ENCODE measurements at places on chromosomes 6 and 20.

- DNase-seq: no peak
Observed at GRCh38 chr20:47506850-47507249, 5.2 kb downstream of the NCOA3 start.

GRCh38 chr6:161100072-161100471 is 108.5 kb downstream of the MAP3K4 start:
- DNase-seq: no peak

DNA sequence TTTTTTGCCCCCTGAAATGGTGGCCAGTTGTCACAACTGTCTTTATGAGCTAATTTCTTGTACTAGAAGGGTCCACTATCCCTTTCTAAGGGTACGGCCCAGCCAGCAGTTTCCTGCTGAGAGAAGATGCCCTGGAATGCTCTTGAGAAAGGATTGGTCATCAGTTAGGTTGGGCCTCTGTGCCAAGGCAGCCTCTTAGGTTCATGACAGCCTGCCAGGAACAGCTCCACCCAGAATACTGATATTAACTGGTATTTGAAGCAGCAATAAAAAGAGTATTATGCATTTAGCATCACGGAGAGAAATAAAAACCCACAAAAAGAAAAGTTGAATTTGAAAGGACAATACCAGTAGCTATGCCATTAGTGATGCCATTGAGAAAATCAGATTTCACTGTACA is 9.0 kb upstream of the HINT3 start:
- no peak for DNase-seq

DNA sequence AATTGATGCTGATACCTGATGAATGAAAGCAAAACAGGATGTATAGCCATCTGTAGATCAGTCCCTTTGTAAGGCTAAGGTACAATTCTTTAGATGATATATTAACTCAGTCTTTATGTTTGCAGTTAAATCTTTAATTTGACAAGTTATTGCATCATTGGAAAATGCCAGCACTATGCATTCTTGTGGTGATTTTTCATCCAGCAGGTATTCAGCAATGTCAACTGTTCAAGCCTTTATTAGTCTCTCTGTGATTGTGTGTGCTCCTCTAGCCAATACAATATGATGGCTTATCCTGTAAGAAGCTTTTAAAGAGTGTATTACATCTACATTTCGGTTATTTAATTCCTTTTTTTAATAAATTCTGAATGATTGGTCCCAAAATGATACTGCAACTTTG is 34.3 kb downstream of the HLA-DMB start:
- DNase-seq: no peak

GRCh38 chr6:117344444-117345291 is 79.3 kb downstream of the VGLL2 start:
- no peak for DNase-seq

GRCh38 chr6:79802657-79803300 is 144.6 kb downstream of the ELOVL4 start:
- no peak for DNase-seq

DNA sequence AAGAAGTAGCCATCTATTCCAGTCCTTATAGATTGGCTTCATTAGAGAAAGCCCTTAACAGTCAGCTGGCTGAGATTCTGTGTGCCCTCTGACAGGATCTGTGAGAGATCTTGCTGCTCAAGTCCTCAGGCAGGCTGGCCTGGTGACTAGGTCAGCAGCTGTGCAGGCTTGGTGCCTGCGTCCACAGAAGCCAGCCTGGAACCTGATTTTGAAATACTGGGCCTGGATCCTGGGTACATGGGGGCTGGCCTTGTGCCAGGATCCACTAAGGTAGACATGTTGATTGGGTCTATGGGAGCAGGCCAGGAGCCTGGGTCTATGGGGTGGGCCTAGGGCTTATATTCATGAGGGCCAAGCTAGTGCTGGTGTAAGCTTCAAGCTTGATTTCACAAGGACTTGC is 381.8 kb upstream of the MARCKS start:
- DNase-seq: no peak

DNA sequence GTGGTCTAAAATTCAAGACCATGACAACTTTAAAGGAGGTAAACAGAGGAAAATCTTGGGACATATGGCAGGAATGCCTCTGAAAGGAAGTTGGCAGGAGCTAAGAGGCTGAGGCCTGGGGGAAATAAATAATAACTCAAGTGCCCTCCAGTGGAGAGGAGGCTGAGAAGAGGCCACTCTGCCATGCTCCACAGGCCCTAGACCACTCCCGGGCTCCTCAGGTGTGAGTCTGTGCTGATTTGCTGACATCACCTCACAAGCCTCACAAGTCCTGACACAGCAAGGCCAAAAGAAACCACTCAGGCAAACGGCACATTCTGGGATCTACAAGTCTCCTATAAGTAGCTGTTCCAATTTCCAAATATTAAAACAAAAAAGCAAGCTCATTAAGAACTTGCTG is 91.0 kb upstream of the RIPOR2 start:
- no peak for DNase-seq

- DNase-seq: no peak
Observed at GRCh38 chr6:63813566-63814120, 178.0 kb downstream of the PHF3 start.

- DNase-seq: no peak
Observed at GRCh38 chr6:55528624-55529023, 50.4 kb downstream of the HMGCLL1 start.

- DNase-seq: no peak
Observed at GRCh38 chr20:57326667-57327455, 2.7 kb upstream of the SPO11 start.

DNA sequence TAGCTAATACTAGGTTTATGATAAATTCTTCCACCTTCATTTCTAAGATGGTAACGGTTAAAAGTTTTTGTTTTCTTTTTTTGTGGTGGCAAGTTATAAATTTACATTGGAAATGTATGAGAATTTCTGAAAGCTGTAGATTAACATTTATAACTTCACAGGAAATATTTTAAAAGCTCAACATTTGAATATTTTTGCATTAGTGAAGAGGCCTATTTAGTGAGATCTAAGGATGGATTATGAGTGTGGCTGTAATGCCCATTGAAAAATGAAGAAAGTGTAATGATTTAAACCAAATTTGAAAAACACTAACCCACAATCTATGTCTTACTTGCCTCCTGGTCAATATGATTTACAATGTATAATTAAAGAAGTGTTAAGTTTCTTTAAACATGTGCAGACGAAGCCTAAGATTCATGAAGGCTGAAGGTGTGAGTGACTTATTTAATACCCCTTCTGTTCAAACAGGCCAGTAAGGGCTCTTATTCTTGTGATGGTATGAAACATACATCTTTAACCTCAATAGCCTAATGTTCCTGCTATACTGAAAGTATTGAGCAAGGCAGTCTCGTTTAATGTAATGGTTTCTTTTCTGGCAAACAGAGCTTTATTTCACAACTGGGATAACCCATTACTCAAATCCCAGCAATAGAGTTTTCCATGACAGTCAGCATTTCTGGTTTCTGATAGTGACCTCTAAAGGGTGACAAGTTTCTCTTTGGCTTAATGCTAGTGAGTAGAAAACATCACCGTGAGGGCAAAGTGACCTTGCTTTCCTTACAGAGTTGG is 13.2 kb downstream of the HDGFL1 start:
- no peak for DNase-seq

DNA sequence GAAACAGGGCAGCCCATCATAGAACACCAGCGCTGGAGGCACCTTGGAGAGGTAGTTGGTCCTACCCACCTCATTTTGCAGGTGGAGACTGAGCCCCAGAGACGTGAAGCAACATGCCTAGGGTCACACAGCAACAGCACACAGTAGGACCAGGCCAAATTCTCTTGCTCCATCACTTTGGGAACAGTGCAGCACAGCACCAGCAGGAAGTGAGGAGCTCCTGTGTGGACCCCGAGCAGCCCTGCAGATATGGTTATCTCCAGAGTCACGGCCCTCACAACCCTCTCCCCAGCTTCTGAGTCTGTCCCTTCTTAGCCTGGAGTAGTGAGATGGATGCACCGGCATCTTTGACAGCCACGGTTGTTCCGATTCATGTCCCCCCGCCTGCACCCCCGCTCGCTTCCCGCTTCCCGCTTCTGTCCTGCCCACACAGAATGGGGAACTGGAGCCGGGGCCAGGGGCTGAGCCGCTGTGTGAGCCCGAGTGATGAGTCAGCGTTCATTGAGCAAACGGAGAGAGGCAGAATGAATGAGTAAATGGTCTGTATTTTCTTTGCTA is 72.6 kb upstream of the DUSP22 start:
- DNase-seq: no peak

DNA sequence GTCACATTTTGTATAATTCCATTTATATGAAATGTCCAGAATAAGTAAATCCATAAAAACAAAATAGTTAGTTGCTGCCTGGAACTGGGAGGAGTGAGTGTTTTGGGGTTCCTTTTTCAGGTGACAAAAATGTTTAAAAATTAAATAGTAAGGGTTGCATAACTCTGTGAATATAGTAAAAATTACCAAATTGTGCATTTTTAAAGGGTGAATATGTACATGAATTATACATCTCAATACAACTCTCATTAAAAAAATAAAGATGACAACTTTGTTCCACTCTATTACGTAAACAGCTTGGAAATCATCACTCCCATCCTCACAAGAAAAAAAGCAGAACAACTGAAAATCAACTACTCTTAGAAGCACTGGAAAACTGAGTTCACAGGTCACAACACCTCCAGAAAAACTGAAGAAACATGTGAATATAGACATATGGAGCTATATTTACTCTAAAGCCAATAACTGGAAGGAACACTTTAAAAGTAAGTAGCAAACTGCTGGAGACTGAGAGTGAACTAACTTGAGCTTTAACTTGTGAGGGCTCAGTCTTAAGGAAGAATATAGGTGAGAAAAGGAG is 40.0 kb downstream of the RANBP9 start:
- DNase-seq: no peak

GRCh38 chr6:154885214-154885613 is 109.9 kb upstream of the TIAM2 start:
- no peak for DNase-seq

DNA sequence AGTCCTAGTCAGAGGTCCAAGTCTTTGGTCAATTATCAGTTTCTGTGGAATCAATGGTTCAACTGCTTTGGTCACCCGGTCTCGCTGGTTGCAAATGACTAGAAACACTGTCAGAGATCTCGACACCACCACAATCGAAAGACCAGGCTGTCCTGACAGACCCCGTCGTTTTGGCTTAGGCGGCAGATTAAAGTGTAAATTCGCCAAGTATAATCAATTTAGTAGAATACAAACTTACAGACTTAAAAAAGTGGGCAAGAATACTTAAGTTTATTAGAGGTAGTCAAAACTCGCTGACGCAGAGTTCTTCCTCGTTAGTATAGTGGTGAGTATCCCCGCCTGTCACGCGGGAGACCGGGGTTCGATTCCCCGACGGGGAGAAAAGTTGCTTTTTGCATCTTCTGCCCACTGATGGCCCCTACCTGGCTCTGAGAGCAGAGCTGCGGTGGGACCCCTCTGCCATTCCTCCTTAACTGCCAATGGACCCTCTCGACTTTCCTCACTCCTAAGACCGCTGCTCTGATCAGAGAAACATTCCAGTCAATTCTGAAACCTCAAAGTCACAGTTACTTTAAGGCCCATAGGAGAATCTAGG is 30.6 kb upstream of the ZNF184 start:
- peak; percentile 57 for DNase-seq

DNA sequence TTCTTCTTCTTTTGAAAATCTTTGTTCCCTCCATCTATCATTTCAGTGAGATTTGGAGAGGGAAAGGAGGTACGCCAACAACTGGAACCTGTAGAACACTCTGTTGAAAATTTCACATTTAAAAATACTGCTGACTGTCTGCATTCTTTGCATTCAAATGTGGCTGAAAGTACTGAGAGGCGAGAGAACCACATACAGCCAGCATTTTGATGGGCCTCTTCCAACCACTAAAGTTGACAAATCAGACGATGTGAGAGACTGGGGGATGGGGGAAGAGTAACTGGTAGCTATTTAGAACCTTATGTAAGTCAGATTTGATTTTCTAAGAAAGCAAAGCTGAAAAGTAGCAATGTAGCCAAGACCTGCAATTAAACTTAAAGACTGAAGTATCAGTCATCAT is 77.5 kb downstream of the FKBP5 start:
- no peak for DNase-seq

GRCh38 chr6:63487103-63487813 is 85.0 kb upstream of the LOC128125822 start:
- DNase-seq: no peak

- no peak for DNase-seq
Observed at GRCh38 chr6:118469468-118469867, 78.6 kb upstream of the PLN start.

GRCh38 chr6:147159536-147160374 is 44.5 kb upstream of the STXBP5 start:
- no peak for DNase-seq

GRCh38 chr6:105591053-105591452 is 188.2 kb upstream of the PREP start:
- no peak for DNase-seq

GRCh38 chr20:15831201-15831600 is 742.0 kb downstream of the KIF16B start:
- DNase-seq: no peak

GRCh38 chr6:167689751-167690150 is 137.0 kb upstream of the AFDN start:
- no peak for DNase-seq

GRCh38 chr6:112366695-112367553 is 19.8 kb downstream of the RFPL4B start:
- no peak for DNase-seq

DNA sequence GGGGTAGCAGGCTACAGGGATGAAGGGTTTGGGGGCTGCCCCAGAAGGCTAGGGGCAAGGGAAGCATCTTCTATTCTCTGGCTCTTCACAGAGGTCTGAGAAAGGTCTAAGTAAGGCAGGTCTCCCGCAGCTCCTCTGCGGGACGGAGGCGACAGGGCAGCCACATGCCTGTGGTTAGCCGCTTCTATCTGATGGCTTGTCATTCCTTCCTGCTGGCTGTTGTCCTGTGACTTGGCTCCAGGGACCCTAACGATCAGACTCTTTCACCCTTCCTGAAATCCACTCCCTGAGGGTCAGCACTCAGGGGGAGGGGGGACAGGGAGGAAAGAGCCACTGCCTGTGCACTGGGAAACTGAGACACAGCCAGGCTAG is 673 bp downstream of the CST7 start:
- DNase-seq: no peak

- DNase-seq: no peak
Observed at GRCh38 chr6:125114248-125114858, 39.2 kb upstream of the TPD52L1 start.

GRCh38 chr20:49283176-49283702 is 5.4 kb upstream of the ZNFX1 start:
- no peak for DNase-seq

DNA sequence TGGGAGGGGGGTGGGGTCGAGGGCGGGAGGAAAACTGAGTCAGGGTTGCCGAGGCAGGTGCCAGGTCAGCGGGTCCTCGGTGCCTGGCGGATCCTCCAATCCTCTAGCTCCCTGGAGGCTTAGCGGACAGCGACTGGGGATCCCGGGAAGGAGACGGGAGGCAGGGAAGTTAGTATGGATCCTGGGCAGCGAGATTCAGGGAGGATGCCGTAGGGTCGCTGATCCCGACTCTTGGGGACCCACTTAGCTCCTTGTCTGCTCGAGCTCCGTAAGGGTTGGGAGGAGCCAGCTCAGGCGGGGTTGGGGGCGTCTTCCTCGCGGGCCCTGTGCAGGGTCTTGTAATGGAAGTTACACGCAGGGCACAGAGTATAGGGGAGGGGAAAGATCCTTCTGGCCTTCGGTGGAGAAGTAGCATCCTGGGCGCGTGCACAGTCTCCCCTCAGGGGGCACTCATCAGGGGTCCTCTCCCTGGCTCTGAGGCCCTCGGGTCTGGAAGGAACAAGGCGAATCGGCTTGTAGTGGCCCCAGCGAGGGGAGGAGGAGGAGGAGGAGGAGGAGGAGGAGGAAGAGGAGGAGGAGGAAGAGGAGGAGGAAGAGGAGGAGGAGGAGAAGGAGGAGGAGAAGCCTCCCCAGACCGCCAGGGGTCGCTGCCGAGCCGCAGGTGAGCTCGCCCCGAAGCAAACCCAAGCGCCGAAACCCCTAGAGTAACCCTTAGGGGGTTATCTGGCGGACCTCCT is 6.4 kb upstream of the SLC12A5 start:
- DNase-seq: peak; percentile 54
